Activated CD8-positive, alpha-beta T cell treated with anti-CD3 and anti-CD28 coated beads for 36 hours (primary cell): ENCODE measurements at places on chromosomes 13 and 19. TPM values are rescaled to one million over a fixed set of nuclear protein-coding genes. Genes with fewer than 3 reads are reported as not detected.
A peak's percentile ranks its signal among the peaks of the same experiment; 100 is the strongest.

Gene VSTM2B
- not detected for total RNA-seq

DNA sequence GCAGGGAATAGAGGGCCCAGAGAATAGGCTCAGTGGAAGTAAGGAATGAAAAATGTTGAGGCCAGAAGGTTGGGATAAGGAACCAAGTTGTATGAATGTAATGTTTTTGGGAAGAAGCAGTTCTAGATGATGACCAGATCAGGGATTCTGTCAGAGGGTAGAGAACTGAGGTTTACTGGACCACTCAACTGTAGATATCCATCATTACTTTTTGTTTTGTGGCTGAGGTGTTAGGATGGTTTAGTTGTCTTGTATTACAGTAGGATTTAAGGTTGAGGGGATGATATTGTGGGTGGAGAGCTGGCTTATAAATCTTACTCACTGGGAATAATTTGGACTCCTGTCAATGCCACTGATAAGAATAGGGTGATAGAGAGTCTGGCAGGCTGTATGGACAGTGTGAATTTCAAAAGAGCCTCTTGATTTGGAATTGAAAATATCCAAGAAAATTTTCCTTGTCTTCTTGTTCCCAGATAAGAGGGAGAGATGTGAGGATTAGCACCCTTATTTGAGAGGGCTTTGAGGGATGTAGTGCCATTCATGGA, 22.6 kb downstream of the NDFIP2 start:
- peaks cover 27% of the 10 kb centered on the region for H3K36me3 ChIP-seq
- no peaks in the 10 kb centered on the region for H3K27me3 ChIP-seq
- H3K4me1 ChIP-seq, result peaks cover 70% of the 10 kb centered on the region
- no peak overlapping the region for H3K4me3 ChIP-seq

GRCh38 chr13:53104136-53104535, 75.5 kb downstream of the OLFM4 start:
- no peak overlapping the region for H3K27ac ChIP-seq
- H3K4me1 ChIP-seq, result no peaks in the 10 kb centered on the region
- H3K36me3 ChIP-seq, result no peaks in the 10 kb centered on the region
- H3K27me3 ChIP-seq, result no peaks in the 10 kb centered on the region
- H3K4me3 ChIP-seq, result no peak overlapping the region
- DNase-seq, result no peak

- peaks cover 68% of the 10 kb centered on the region for H3K27me3 ChIP-seq
- DNase-seq, result peak; percentile 45
- H3K4me1 ChIP-seq, result peaks cover 48% of the 10 kb centered on the region
- no peak overlapping the region for H3K4me3 ChIP-seq
These were observed 829 bp downstream of the KCNC3 start for GRCh38 chr19:50328224-50328872.

Gene CARM1
- total RNA-seq, result 95.4 TPM

DNA sequence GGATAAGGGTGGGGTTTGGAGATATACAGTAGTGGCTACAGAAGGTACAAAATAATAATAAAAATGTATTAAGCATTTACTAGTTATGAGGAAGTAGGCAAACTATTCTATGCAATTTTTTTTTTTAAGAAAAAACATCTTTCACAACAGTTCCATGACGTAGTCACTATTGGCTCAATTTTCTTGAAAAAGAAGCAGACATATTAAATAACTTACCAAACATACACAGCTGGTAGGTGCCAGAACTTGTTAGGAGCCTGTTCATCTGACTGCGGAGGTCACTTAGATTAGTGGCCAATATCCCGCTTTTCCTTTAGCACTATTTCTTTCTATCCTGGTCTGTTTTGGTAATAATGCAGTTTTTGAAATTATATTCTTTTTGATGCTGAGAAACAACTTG, 593.5 kb downstream of the KCTD12 start:
- no peaks in the 10 kb centered on the region for H3K27me3 ChIP-seq
- no peak overlapping the region for H3K27ac ChIP-seq
- H3K4me1 ChIP-seq, result no peaks in the 10 kb centered on the region
- H3K36me3 ChIP-seq, result no peaks in the 10 kb centered on the region

GRCh38 chr19:31448221-31448657, 99.0 kb upstream of the TSHZ3 start:
- no peak for DNase-seq
- H3K4me1 ChIP-seq, result no peaks in the 10 kb centered on the region

Gene HSPB6
- total RNA-seq, result 0.95 TPM

Gene CD37
- total RNA-seq, result 131 TPM

DNA sequence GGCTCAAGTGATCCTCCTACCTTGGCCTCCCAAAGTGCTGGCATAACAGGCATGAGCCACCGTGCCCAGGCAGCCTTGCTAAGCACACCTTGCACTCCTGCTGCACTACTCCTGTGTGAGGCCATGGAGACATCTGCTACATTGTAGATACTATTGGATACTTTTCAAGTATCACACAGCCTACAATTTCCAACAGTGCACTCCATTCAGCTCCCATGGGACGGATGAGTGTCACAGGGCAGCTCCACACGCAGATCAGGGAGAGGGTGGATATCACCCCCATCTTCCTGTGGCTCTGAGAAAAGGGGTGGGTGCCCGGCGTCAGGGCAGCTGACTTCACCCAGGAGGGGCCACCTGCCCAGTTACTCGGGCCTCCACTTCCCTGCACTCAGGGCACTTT, 39.1 kb upstream of the CCNE1 start:
- H3K27ac ChIP-seq, result no peak overlapping the region
- no peaks in the 10 kb centered on the region for H3K36me3 ChIP-seq
- peaks cover 2% of the 10 kb centered on the region for H3K27me3 ChIP-seq
- H3K4me1 ChIP-seq, result no peaks in the 10 kb centered on the region
- H3K4me3 ChIP-seq, result no peak overlapping the region

DNA sequence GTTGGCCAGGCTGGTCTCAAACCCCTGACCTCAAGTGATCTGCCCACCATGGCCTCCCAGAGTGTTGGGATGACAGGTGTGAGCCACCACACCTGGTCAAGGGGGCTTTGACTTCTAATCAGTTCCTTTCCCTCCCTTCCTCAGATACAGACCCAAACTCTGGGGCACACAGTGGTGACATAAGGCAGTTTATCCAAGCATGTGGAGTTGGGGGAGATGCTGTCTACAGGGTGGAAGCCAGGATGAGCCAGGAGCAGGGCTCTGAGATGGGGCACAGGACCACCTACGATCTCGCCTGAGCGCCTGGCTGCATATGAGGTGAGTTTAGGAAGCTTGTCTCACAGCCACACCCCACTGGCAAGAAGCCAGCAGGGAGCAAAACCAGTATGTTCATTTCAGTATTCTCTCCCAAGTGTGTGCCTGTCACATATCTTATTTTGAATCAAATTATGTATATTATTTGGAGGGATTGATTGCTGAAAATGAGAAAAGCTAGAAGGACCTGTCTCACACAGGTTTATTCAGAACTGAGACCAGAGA, 67.7 kb downstream of the KCTD15 start:
- H3K27me3 ChIP-seq, result peaks cover 4% of the 10 kb centered on the region
- H3K27ac ChIP-seq, result no peak overlapping the region
- no peak overlapping the region for H3K4me3 ChIP-seq
- no peaks in the 10 kb centered on the region for H3K4me1 ChIP-seq
- no peak for DNase-seq

DNA sequence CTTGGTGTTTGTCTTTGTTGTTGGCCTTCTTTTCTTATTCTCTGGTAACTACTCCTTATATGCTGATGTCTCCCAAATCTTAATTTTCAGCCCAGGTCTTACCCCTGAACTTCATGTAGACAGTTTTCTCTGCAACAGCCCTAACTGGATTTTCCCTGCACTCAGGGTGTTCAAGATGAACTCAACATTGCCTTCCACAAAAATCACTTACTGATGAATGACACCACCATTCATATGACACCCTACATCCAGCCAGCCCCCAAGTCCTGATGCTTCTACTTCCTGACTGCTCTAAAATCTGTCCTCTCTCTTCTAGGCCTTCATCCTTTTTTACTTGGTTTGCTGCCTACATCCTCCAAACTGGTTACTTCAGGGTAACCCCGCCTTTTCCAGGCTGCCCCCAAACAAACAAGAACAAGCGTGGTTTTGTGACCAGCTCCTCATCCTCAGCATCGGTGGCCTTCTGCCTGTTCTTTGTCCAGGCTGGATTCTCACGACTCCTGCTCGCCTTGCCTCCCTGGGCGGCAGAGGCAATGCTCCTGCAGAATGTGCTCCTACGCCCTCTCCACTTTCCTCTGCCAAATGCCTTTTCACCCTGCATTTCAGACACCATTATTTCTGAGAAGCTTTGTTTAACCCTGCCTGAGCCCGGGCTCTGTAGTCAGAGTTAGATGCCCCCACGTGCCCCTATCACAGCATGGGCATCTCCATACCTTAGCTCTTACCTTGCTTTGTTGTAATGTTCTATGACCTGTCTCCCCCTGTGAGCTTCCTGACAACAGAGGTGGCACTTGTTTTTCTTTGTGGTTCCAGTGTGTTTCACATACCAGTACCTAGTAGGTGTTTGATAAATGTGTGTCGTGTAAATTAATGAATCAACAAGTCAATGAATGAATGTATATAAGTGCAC, 61.8 kb downstream of the WDFY2 start:
- DNase-seq, result no peak
- H3K4me3 ChIP-seq, result peak overlapping the region; percentile 15
- peak overlapping the region; percentile 89 for H3K27ac ChIP-seq
- peaks cover 5% of the 10 kb centered on the region for H3K36me3 ChIP-seq
- H3K4me1 ChIP-seq, result peaks cover 41% of the 10 kb centered on the region

- no peaks in the 10 kb centered on the region for H3K36me3 ChIP-seq
- H3K27ac ChIP-seq, result no peak overlapping the region
- no peaks in the 10 kb centered on the region for H3K4me1 ChIP-seq
- no peak overlapping the region for H3K4me3 ChIP-seq
These were observed 78.5 kb upstream of the PCDH8 start for GRCh38 chr13:52926971-52927370.

DNA sequence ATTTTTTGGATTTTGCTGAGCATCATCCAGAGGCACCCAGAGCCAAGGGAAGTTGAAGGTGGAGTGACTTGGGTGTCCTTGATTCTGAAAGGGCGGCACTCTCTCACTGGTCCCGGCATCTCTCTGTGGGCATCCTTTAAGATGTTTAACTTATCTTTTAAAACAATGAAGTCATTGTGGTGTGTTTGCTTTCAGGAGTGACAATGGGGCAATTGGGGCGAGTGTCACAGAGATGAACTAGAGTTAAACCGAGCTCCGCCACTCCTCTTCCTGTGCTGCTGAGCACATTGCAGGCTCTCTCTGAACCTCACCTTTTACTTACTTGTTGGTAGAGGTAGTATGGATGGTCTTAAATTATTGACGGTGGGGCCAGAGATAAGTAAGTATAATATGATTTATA, 295.7 kb downstream of the MYO16 start:
- H3K27me3 ChIP-seq, result no peaks in the 10 kb centered on the region
- H3K4me3 ChIP-seq, result no peak overlapping the region
- H3K4me1 ChIP-seq, result no peaks in the 10 kb centered on the region
- no peak for DNase-seq
- H3K27ac ChIP-seq, result no peak overlapping the region

DNA sequence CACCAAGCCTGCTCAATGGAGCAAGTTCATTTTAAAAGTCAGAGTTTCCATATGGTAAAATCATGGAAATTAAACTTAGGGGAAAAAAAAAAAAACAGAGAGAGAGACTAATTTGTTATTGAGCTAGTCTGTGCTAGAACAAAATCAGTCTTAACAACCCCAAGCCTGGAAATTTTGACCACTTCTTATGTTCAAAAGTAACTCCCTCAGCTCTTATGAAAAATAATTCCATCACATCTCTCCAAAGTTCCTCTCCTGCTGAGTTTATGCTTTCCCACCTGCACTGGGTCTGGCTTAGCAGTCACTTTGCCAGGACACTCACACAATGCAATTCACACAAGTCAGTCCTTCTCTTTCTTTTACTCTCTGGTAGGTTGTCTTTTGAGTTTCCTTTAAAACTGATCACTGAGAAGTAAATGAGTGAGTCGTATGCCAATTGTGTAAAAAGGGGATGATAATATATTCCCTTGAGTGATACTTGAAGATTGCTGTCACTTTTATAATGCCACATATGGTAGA, 92.6 kb downstream of the ENOX1 start:
- H3K27ac ChIP-seq, result no peak overlapping the region
- H3K36me3 ChIP-seq, result no peaks in the 10 kb centered on the region
- H3K4me3 ChIP-seq, result no peak overlapping the region
- no peak for DNase-seq
- no peaks in the 10 kb centered on the region for H3K4me1 ChIP-seq

GRCh38 chr13:110185696-110186095, 121.3 kb downstream of the COL4A1 start:
- no peak overlapping the region for H3K27ac ChIP-seq
- H3K4me3 ChIP-seq, result no peak overlapping the region
- peaks cover under 1% of the 10 kb centered on the region for H3K27me3 ChIP-seq

DNA sequence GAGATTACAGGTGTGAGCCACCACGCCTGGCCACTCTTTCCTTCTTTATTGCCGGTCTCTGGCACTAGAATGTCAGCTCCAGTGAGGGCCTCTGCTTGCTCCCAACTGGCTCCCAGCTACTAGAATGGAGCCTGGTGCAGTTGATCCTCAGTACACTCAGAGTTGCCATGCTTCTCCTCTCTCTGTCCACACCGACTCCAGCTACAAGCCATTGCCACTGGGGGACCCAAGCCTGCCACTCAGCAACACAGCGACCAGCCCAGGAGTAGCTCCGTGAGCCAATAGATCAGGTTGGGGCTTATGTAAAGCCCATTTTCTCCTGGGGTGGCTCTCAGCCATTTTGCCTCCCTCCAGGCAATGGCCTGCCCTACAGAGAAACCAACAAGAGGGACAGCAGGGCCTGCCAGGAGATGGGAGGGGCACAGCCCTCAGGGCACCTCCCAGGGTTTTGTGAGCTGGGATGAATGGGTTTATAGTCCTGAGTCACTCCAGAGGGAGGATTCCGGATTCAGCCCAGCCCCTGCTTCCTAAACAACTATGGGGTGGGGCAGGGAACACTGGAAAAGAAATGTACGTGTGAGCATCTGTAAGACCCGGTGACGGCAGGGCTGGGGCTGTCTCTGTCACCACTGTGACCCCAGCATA, 36.5 kb downstream of the OPA3 start:
- H3K27me3 ChIP-seq, result no peaks in the 10 kb centered on the region
- H3K27ac ChIP-seq, result no peak overlapping the region
- H3K36me3 ChIP-seq, result peaks cover under 1% of the 10 kb centered on the region

DNA sequence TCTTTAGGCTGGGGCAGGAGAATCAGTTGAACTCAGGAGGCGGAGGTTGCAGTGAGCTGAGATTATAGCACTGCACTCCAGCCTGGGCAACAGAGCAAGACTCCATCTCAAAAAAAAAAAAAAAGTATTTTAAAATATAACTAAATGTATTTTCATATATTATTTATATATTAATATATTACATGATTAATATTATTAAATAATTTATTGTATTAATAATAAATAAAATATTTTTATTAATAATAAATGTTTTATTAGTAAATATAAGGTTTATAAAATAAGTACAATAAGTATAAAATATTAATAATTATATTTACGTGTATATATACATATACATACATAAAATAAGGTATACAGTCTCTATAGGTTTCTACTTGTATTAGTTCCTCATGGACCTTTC, 56.8 kb downstream of the SKA3 start:
- H3K36me3 ChIP-seq, result no peaks in the 10 kb centered on the region
- no peaks in the 10 kb centered on the region for H3K27me3 ChIP-seq
- no peak for DNase-seq
- no peak overlapping the region for H3K4me3 ChIP-seq
- no peak overlapping the region for H3K27ac ChIP-seq

Gene ZNF180
- 8.1 TPM for total RNA-seq

Gene GFY
- total RNA-seq, result not detected

- no peak for DNase-seq
- H3K36me3 ChIP-seq, result no peaks in the 10 kb centered on the region
- no peak overlapping the region for H3K4me3 ChIP-seq
- no peaks in the 10 kb centered on the region for H3K4me1 ChIP-seq
These were observed 25.2 kb upstream of the ATP11A start for GRCh38 chr13:112664501-112665203.

Gene ACER1
- not detected for total RNA-seq

Gene PPP1R15A
- total RNA-seq, result 81.2 TPM

Gene DNAAF3
- not detected for total RNA-seq
